Kidney (tissue), 22 donors: ENCODE measurements at places on chromosomes 4 and X. TPM values are rescaled to one million over a fixed set of nuclear protein-coding genes. Genes with fewer than 3 reads are reported as not detected.

DNA sequence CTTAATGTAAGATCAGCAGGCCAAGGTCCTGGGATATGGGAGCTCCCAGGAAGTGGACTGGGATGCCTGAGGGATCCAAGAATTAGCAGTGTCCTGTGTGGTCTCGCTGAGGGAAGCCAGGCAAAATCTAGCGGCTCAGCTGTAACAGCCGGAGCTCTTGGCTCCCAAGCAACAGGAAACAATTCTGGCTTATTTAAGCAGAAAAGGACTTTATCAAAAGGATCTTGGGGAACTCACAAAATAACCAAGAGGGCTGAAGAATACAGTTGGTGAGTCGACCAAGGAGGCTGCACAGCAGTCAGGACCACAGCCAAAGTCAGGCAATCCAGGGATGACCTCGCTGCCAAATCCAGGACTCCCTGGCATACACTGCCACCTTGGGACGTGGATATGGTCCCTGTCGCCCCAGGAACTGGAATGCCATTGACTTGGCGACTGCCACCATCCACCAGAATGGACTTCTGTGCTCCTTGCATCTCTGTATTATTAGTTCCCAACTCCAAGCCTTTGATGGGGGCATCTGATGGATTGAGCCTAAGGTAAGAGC, 165.3 kb upstream of the BCOR start:
- DNase-seq = no peak

The MAGED1 gene
- 104 TPM for polyA plus RNA-seq

The GIMD1 gene
- not detected for polyA plus RNA-seq

The CCSER1 gene
- 4.2 TPM for polyA plus RNA-seq
